Kidney glomerular epithelial cell (primary cell): ENCODE measurements at places on chromosomes 4 and X.

- no peak for DNase-seq
Observed at GRCh38 chrX:125210146-125210545, 109.5 kb upstream of the TEX13C start.

DNA sequence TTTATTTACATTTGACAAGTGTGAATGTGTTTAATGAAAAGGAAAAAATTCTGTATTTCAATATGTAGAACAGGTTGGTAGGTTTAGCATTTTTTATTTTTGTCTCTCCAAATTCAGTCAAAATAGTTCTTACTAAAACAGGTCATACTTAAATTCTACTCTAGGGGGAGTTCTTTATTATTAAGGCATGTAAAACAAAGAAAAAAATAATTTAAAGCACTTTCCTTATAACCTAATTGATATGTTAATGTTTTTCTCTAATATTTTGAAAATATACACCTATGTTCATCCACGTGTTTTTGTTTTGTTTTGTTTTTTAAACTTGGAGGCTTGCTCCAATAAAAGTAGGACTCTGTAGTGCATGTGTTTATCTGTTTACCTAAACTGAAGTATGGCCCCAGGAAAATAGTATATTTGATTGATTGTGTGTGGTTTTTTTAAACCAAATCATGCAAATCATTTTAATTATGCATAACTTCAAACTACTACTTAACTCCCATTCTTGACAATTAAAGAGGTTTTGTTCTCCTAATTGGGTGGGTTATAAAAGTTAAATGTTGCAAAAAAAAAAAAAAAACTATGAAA lies 562.7 kb downstream of the RPA4 start:
- DNase-seq = no peak

DNA sequence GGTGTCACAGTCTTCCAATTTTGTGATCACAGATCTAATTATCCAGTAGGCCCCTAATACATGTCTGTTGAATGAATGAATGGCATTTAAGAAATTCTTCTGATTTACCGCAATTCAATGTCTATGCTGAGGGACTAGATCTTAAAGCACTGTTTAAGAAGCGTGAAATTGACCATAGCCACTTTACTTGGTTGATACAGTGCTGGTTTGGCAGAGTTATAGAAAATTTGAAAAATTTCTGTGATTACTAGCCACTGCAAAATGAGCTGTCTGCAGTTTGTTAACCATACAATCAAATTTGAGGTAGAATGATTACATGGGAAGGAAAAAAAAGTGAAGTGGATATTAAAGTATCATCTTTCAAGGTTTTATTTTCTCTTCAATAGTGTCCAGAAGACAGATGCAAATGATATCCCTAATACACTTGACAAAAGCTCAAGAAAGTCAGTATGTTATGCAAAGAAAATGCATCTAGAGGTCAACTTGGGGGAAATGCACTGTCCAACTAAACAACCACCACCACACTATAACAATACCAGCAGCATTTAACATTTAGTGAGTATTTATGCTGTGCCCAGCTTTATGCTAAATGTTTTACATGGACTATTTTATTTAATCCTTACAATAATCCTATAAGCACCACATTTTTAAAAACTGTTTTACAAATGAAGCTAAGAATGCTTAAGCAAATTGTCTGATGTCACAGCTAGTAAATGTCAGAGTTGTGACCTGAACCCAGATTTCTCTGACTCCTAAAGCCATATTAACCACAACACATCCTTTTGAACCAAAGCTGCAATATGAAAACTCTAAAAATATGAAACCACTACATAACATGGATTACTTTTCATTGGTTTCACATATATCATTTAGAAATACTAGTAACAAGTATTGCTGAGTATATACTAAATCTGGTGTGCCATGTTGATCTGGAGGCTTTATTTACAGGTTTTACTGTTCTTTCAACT lies 217.9 kb upstream of the MAB21L2 start:
- DNase-seq = no peak

DNA sequence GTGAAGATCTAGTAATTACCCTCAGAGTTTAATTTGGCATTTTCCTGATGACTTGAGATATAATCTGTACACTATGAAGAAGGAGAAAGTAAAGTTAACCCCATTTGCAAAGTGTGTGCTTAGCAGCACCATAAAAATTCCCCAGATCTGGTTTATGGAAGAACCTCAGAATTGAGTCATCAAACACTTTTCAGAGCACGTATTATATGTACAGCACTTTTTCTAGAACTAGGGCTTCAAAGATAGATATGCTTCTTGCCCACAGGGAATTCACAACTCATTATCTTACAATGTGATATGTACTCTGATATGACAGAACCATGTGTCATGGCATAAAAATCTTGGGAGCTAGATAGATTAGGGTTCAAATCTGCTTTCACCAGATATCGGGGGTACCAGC lies 150.9 kb downstream of the SLC10A7 start:
- no peak for DNase-seq

DNA sequence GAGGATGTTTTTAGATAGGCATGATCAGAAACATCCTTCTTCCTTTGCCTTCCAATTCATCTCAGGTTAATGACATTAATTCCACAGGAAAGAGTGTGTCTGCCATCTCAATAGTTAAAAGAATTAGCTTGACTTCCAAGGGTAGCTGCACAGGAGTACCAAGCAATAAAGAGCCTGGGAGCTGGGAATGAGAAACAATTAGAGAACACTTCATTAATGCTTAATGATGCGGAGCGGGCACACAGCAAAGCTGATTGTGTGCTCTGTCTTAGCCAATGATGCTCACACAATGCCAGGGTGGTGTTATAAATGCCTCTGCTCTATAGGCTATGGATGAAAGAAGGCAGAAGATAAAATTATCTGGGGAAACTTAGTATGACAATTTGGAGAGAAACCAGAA lies 1052.5 kb upstream of the LCORL start:
- DNase-seq = no peak

GRCh38 chr4:78776079-78776728 lies at the start of gene BMP2K:
Gene BMP2K, plus strand, starts transcription at chr4:78776350. Its CDS starts 194 bp downstream, at chr4:78776544.
- peak; percentile 63 for DNase-seq

- no peak for DNase-seq
Observed at GRCh38 chr4:182619660-182620059, 297.5 kb downstream of the DCTD start.

DNA sequence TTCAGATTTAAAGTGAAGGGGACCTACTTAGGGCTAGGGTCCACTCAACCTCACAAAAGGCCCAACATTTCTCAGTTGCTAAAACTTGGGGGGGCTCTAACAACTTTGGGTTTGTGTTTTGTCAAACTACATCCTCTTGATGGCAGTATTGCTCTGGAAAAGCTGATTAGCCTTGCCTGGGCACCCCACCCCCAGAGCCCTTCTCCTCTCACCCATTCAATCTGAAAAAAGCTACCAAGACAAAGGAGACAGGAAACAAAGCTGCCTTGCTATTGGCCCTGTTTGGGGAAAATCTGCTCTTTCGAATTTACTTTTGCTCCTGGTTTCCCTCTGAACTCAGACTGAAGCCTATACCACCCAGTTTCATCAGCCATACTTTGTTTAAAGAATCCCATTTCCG lies 195.2 kb upstream of the STK26 start:
- no peak for DNase-seq

DNA sequence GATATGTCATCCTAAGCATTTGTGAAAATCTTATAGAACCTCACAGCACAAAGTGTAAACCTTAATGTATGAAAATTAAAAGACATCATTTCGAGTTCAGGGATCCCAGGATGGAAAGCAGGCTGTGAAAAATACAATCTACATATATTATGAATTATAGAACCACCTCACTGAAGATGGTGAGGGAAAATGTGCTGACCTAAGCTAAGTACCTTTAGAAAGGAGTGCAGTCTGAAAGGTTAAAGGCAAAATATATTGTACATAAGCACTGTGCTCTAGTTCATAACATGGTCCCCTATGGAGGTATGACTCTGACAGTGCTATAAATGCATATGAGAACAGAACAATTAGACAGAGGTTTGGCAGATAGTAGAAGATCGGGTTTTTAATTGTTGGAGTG lies 368.6 kb downstream of the TMA16 start:
- no peak for DNase-seq

- no peak for DNase-seq
Observed at GRCh38 chrX:114582264-114582632, 1.6 kb upstream of the HTR2C start.

- DNase-seq = no peak
Observed at GRCh38 chr4:25487155-25487554, 110.1 kb downstream of the ANAPC4 start.

- no peak for DNase-seq
Observed at GRCh38 chr4:8817096-8817812, 54.4 kb downstream of the HMX1 start.

GRCh38 chr4:101020956-101021355 lies 326.4 kb downstream of the PPP3CA start:
- DNase-seq = peak; percentile 17

GRCh38 chrX:30302956-30303355 lies 6.2 kb downstream of the NR0B1 start:
- no peak for DNase-seq

GRCh38 chr4:109465069-109465468 lies 31.5 kb downstream of the SEC24B start:
- DNase-seq = no peak

- DNase-seq = no peak
Observed at GRCh38 chrX:46754586-46755061, 4.3 kb downstream of the SLC9A7 start.

- no peak for DNase-seq
Observed at GRCh38 chr4:11843340-11843739, 414.6 kb upstream of the HS3ST1 start.

GRCh38 chr4:182770996-182771514 lies 146.1 kb downstream of the DCTD start:
- no peak for DNase-seq

GRCh38 chr4:185716577-185717376 lies 95.2 kb downstream of the SORBS2 start:
- peak; percentile 59 for DNase-seq

GRCh38 chr4:111283066-111283677 lies 660.3 kb upstream of the PITX2 start:
- peak; percentile 67 for DNase-seq

GRCh38 chrX:68249903-68250302 lies 183.4 kb downstream of the OPHN1 start:
- no peak for DNase-seq

DNA sequence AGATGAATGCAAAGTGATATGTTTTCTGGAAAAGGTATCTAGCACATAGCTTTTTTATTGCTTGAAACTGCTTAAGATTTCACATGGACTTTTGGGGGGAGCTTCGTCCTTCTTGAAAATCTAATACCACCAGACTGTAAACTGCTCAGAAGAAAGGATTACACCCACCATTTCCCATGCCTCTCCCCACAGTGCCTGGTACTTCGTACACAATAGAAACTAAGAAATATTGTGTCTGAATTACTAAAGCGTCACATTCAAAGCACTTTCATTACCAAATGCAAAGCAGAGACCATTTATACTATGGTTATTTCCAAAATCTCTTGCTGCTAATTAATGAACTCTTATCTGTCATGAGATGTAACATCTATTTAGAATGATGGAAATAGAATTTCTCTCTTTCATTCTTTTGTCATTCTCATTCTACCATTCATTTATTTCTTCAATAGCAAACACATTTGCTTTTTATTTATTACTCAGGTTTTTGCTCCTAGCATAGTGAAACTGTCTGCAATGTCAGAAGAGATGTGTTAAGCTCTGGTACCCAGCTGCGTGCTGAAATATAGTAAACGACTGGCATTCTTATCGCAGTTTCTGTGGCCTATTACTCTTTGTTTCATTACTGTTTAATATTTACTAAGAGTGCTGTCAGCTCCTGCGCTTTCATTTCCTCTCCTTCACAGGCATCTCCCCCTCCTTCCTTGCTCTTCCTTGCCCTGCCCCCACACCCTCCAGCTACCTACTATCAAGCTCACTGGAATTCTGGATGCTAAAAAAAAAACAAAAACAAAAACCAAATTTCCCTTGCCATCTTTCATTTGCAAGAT lies 51.4 kb upstream of the RAPGEF2 start:
- DNase-seq = peak; percentile 6
